GM12891 (cell line): ENCODE measurements at places on chromosomes 12 and 14.
A peak's percentile ranks its signal among the peaks of the same experiment; 100 is the strongest.

GRCh38 chr14:31692376-31692781 lies 131.2 kb downstream of the NUBPL start:
- no peak for DNase-seq

DNA sequence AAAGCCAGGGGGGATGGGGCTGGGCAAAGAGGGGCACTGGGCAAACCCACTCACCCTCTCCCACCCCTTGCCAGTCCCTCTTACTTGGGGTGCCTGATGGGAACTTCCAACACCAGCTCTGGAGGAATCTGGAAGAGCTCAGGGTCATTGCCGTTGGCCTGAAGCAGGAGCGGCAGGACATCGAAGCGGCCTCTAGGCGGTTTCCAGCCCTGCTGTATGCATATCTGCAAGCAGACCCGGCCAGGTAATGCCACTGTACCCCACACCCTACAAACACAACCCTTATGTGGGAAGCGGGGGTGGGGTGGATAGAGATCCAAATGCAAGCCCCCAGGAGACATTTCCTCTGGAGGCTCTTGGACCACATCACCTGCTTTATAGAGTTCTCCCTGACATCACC lies 83.6 kb downstream of the NOS1 start:
- DNase-seq, result no peak

- no peak for DNase-seq
Measured at GRCh38 chr14:63777024-63777423, 49.2 kb upstream of the SGPP1 start.

DNA sequence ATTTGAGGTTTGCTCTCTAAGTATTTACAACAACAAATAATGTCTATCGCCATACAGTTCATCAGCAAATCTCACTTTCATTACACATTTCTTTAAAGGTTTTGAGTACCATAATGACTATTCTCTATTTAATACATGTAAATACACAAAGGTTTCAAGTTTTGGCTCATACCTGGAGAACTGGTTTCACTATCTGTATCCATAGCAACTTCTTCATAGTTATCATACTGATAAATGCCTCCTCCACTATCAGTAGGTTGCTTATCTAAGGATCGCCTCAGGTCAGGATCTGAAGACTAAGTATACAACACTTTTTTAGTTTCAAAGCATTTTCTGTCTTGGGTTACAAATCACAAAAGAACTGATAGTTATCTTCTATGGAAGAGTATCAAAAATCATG lies 21.4 kb downstream of the ZFC3H1 start:
- no peak for DNase-seq

DNA sequence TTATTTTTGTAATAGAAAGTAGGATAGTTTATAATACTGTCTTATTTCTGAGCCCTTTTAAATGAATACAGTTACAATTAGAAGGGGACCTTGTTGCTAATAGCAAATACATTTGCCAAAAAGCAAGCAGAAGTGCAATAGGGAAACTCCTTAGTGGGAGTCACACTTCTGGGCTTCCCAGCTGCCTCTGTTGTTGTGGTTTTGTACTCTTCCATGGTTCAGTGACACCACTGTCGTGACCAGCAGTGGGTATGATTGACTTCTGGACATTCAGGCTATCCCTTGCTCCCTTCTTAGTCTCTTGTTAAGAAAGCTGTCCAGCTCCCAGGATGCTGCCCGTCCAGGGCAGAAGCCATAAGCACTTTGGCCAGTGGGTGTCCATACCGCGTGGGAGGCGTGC lies 22.6 kb downstream of the TCTN1 start:
- DNase-seq, result no peak

DNA sequence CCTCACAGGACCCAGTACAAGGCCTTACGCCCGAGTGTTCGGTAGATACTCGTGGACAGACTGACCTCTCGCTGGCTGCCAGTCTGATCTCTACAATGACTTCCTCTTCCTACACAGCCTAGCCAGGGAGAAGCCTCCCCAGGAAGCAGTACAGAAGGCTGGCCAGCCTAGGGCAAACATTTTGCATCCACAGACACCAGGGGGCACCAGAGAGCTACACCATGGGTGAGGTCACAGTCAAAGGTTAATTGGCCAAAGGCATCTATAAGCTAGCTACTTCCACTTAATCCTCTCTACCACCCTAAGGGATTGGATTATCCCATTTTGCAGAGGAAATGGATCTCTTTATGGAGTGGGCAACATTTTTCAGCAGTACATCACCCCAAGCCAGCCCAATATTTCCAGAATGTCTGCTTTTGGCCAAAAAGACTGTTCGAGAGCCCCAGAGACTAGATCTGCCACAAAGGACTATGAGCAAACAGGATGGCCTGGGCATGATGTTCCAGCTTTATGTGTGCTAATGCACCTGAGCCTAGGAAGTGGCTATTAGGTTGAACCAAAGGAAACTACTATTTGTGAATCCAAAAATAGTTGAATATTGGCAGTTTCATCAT lies 14.6 kb upstream of the PNMA1 start:
- DNase-seq, result peak; percentile 84

- no peak for DNase-seq
Measured at GRCh38 chr12:27606986-27607385, 83.0 kb downstream of the PPFIBP1 start.

GRCh38 chr12:49126852-49127763 lies 4.1 kb downstream of the TUBA1B start:
- DNase-seq, result no peak

- DNase-seq, result no peak
Measured at GRCh38 chr14:68865542-68865941, 72.7 kb upstream of the ZFP36L1 start.

DNA sequence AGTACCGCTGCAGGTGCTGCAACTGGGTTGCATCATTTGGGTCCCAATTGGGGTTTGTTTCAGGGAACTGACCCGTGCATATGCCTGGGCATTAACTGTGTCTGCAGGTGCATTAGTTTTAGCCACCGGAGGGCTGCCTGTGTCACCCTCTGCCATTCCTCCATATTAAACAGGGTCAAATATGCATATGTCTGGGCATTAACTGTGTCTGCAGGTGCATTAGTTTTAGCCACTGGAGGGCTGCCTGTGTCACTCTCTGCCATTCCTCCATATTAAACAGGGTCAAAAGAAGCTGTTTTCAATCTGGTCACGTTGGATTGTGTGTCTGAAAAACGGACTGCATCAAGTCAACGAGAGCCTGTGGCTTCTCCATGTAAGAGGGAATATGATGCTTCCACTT lies 1317.0 kb downstream of the TMEM121 start:
- DNase-seq, result no peak

- DNase-seq, result no peak
Measured at GRCh38 chr14:34324363-34324795, 137.7 kb downstream of the SPTSSA start.

DNA sequence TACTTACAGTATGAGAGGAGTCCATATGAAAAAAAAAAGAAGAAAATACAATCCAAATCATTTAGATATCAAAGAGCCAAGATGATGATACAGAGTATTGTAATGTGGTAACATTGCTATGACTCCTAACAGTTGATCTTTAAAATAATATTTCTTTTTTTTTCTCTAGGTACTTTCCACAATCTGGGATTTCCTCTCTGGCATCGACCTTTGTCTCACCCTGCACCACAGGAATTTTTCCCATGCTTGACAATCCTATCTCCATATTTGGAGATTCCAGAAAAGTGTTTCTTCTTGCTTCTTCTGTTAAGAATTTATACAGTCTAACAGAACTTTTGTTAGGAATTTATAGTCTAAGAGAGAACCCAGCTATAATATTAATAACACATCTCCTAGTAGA lies 184.4 kb downstream of the ITPR2 start:
- DNase-seq, result no peak

GRCh38 chr12:3933074-3933818 lies 60.0 kb upstream of the PARP11 start:
- no peak for DNase-seq

DNA sequence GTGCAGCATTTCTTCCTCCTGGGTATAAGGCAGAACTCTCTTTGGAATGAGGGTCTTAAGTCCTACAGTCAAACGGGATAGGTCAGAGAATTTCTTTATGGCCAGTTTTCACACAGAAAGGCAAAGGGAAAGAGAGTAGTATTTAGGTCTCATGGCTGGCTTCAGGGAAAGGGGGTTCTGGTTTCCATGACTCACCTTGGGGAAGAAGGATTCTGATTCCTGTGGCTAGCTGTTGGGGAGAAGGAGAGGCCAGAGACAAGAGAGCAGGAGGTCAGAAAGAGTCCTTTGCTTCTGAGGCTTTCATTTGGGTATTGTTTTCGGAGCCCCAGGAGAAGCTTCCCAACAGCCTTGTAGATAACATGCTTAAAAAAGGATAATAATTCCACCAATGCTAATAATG lies 332.5 kb downstream of the NPAS3 start:
- no peak for DNase-seq

GRCh38 chr12:107634530-107634929 lies 51.1 kb upstream of the PWP1 start:
- DNase-seq, result no peak

- DNase-seq, result no peak
Measured at GRCh38 chr12:112340230-112340629, 42.0 kb downstream of the HECTD4 start.

GRCh38 chr14:103434868-103435442 lies 49.7 kb downstream of the MARK3 start:
- no peak for DNase-seq
